ENCODE measurements at places on chromosomes 2 and 18.

DNA sequence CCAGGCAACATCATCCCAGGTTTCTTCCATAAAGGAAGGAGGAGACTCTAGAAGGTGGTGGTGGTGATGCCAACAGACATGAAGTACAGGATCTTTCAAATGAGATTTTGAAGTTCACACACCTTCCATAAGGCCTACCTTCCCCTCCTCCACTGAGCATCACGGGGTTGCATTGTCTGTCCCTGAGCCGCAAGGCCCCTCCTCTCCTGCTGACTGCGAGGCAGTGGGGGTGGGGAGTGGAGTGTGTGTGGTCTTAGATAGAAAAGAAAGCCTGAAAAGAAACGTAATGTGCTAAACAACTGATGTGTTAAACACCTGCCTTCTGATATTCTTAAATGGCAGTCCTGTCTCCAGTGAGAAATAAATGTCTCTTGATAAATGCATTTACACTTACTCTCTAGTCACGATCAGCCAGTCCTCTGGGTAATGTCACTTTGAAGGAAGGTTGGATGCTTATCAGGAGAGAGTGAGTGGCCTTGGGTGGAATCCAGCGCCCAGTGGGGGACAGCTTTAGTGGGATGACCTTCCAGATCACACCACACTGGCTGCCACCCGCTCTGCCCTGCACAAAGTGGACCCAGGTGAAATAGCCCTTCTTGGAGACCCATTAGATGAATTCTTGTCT is 5.5 kb upstream of the SCYGR5 start:
- DNase-seq: no peak

GRCh38 chr2:72901426-72901825 is 14.2 kb downstream of the SPR start:
- DNase-seq: no peak

- no peak for DNase-seq
These were observed 85.6 kb downstream of the IKZF2 start for GRCh38 chr2:213065583-213066442.

GRCh38 chr18:44686156-44686555 is 5.5 kb downstream of the SETBP1 start:
- no peak for DNase-seq

GRCh38 chr2:7146151-7146550 is 228.9 kb downstream of the RNF144A start:
- no peak for DNase-seq

DNA sequence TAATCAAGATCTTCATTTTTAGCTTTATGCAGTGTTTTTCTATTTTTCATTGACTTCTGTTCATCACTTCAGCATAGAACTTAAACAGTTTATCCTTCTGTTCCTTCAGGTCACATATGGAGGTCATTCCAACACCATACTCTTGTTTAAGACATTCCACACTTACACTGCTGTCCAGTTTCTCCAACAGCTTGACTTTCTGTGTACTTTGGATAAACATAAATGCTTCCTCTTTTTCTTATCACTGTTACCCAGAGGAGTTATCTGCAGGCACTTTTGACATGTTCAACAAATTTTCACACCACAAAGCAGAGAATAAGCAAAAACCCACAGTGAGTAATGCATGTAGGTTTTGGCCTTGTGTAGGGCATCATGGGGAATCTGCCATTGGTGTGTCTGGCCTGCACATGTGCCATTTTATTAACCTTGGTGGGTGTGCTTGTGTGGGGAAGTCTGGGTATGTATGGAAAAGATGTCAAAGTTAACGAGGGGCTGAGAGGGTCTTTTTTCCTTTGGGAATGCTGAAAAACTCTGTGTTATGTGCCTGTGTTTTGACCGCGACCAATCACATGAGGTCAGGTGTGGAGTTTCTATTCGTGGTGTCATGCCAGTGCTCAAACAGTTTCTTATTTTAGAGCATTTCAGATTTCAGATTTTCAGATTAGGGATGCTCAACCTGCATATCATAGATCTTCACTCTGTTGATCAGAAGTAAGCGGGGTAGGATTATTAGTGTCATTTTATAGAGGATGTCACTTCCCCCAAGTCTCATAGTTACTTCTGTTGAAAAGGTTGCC is 53.9 kb upstream of the ACVR1 start:
- DNase-seq: no peak

- no peak for DNase-seq
These were observed 29.2 kb upstream of the LDAH start for GRCh38 chr2:20852139-20852538.

GRCh38 chr2:237874585-237875161 is 15.2 kb downstream of the RAMP1 start:
- peak; percentile 53 for DNase-seq

DNA sequence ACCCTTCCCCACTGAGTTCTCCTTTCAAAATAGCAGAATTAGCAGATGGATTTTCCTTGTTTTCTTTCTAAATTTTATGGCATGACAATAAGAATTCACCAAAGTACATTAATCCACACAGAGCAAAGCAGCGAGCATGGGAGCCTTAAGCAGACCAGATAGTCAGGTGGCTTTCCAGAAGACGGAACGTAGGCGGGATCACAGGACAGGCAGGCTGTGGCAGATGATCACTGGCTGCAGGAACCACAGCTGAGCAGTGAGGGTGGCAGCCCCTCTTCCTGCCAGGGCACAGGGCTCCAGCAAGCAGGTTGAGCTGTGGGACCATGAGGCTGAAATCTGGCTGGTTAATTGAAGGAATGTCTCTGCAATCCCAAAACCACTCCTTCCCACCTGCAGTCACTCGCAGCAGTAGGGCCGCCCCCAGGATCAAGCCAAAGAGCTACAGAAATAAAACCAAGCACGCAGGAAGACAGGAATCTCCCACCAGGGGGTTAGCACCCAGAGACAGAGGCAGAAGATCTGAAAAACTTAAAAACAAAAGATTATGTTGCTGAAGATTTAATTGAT is 259.9 kb downstream of the EIPR1 start:
- no peak for DNase-seq

- DNase-seq: no peak
These were observed 367.3 kb upstream of the HS6ST1 start for GRCh38 chr2:128685841-128686496.

- no peak for DNase-seq
These were observed 638.0 kb upstream of the VRK2 start for GRCh38 chr2:57408587-57408986.

DNA sequence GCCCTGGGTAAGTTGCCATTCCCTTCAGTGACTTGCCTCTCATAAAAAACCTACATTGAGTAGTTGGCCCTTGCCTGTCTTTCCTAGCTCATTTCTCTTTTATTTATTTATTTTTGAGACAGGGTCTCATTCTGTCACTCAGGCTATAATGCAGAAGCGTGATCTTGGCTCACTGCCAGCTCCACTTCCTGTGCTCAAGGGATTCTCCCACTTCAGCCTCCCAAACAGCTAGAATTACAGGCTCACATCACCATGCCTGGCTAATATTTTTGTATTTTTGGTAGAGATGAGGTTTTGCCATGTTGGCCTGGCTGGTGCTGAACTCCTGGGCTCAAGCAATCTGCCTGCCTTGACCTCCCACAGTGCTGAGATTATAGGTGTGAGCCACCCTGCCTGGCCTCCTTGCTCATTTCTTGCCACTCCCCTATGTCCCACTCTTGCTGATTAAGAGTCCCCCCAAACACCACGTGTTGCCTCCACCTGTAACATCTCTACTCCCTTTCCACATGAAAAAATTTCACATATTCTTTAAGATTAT is 12.6 kb downstream of the EVA1A start:
- peak; percentile 30 for DNase-seq

GRCh38 chr2:10546975-10547391 is 98.9 kb upstream of the ODC1 start:
- peak; percentile 67 for DNase-seq

DNA sequence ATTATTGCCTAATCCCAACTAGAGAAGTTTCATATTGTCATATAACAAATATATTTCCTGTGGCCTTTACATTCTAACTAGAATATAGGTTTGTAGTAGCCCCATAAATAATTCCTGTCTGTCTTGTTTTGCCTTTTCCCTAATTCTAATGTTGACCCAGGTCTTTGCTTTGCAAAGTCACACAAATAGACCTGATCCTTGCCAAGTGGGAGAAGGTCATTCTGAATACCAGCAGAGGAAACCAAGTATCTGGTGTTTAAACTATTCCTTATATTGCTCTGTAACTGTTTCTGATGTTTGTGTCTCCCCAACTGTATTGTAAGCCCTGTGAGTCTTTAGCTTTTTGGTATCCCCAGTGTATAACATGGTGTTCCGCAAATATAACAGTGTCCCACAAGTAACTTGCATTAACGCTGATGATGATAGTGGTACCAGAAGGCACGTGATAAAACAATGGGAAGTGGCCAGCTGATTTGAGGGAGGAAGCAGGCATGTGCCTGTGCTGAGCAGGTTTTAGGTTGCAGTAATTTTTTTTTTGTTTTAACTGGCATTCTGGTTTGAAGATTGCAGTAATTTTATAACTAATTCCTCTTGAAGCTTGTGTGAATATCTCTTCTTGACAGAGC is 11.1 kb downstream of the HADHB start:
- no peak for DNase-seq

DNA sequence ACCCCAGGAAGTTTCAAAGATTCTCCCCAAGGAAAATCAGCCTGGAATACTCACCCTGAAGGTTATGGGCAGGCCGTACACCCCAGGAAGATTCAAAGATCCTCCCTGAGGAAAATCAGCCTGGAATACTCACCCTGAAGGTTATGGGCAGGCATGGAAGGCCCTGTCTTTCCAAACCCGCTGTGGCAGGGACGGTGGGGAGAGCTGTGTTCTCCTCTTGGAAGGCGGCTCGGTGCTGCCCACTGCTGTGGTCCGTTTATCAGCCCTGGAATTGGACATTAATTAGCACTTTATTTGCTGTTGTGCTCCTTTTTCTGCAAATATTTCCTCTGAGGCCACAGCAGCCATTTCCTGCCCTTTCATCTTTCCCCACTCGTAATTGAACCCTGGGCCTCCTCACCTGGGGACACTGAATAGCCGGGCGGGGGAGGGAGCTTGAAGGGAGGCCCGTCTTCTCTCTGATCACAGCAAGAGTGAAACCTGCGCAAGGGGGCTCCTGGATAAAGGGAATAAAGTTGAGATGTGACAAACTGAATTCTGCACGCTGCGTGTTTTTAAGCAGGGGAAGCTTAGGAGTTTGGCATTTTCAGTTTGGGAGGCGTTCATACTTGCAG is 308.7 kb upstream of the SALL3 start:
- no peak for DNase-seq

GRCh38 chr18:48342125-48342524 is 67.1 kb downstream of the ZBTB7C start:
- DNase-seq: no peak
